Activated CD8-positive, alpha-beta memory T cell treated with anti-CD3 and anti-CD28 coated beads for 4 hours (primary cell): ENCODE measurements at places on chromosomes 4 and X.

GRCh38 chr4:10226756-10227155 lies 110.2 kb upstream of the WDR1 start:
- no peak for DNase-seq

- DNase-seq: no peak
Observed at GRCh38 chr4:143251779-143252178, 67.1 kb downstream of the USP38 start.

GRCh38 chrX:50067435-50068284 lies 133.1 kb downstream of the AKAP4 start:
- no peak for DNase-seq

GRCh38 chr4:121360495-121360894 lies 20.3 kb downstream of the QRFPR start:
- no peak for DNase-seq

DNA sequence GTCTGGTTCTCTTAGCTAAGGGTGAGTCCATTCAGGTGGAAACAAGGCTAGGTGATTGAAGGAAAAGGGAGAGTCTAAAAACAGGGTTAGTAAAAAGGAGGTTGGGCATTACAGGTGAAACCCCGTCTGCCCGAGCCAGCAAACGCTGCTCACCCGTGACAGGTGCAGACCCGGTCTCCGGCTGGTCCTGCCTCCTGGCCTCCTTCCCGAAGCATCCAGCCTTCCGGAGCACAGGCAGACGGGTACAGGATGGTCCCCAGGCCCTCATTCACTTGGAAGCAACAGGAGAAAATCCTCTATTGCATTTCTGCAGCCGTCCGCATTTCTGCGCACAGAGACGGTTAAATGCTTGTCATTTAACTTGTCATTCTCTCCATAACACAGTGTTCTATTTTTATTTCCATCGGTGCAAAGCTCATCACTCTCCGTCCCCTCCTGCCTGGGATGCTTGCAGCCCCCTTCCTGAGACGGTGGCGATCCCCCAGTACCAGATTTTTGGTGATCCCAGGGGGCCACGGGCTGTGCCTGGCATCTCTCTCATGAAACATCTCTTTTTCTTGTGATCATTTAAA lies 90.8 kb upstream of the PPP2R3B start:
- DNase-seq: no peak

- DNase-seq: no peak
Observed at GRCh38 chr4:139581096-139581495, 25.1 kb upstream of the SETD7 start.

GRCh38 chr4:8778291-8778690 lies 93.3 kb downstream of the HMX1 start:
- no peak for DNase-seq

DNA sequence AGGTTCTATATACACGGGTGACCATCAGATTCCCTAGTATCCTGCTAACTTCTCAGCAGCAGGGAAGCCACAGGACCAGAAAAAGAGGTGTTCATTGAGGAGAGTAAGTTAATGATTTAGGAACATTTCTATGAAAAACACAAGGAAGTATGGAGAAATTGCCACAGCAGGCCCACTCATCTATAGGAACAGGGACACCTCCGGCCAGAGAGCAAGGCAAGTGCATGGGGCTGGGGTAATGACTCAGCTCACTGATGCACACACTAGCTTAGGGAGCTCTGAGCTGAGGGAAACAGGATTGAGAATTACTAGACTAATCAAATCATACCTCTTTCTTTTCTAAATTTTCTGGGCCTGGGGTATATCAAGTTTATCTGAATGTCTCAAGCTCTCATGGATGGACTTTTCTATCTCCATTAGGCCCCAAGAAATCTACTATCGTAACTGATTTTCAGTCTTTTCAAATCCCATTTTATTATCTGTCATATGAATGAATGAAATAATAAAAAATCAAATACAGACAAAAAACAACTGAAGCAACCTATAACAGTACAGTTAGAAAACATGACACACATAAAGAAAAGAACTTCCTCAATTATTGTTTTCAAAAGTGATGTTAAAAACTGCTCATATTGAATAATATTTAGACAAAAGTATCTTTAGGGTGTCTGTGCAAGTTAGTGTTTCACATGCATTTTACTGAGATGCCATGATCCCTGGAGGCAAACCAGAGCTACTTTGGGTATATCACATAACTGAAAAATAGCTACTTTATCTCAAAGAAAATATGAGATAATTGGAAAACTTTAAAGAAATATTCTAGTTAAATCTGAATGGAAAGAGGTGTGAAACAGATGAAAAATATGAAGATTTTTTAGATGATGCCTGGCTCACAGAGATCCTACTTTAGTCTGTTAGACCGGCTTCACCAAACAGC lies 89.8 kb downstream of the FBXO8 start:
- DNase-seq: no peak

DNA sequence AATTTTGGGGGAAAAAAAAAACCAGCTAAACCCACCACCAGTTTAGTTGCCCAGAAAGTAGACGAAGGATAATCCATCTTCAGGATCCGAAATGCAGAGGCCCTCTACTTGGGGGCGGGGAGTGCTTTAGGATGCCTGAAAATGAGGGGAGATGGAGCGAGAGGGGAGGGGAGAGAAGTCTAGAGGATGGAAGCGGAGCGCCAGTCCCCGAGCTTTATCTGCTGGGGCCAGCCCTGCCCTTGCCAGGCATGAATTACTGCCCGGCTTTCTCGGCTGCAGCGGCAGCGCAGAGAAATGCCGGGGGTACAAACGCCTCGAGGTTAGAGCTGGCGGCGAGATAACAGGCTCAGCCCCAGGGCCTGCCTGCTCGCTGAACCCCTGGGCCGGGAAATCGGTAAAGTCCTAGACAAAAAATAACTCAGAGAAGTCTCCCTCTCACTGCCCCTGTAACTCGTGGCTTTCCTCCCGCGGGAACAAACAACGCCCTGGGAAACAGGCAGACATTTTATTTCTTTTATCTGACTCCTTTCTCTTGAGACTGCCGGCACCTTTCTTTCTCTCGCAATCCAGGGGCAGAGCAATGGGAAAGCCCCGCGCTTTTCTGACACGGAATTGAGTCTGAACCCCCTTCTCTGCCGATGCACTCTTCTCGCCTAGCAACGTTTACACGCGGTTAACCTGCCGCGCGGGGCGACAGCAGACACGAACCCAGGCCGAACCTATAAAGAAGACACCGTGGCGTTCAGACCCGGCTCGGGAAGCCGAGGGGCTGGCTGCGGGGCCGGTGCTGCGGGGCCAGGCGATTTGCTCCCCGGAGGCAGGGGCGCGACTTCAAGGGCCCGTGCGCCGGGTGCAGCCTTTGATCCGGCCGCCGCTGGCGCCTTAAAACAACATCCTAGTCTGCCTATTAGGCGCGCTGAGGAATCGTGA lies 3.1 kb upstream of the MSX1 start:
- no peak for DNase-seq

- no peak for DNase-seq
Observed at GRCh38 chr4:20249333-20249732, 2.4 kb upstream of the SLIT2 start.

DNA sequence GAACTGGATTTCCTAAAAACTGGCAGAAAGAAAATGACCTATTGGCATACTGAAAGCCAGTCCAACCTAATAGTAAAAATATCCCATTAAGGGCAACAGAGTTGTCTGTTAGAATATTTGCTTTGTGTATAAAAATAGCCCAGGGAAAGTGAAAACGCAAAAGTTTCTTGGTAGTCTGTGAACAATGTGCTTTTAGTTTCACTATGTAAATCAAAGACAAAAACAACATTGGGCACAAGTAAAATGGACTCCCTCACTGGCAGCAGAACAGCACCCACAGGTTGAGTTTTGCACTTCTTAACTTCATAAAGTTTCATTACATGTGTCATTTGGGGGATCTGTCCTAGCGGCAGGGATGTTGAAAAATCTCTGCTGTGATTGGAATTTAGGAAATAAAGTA lies 4.3 kb upstream of the FGG start:
- no peak for DNase-seq

DNA sequence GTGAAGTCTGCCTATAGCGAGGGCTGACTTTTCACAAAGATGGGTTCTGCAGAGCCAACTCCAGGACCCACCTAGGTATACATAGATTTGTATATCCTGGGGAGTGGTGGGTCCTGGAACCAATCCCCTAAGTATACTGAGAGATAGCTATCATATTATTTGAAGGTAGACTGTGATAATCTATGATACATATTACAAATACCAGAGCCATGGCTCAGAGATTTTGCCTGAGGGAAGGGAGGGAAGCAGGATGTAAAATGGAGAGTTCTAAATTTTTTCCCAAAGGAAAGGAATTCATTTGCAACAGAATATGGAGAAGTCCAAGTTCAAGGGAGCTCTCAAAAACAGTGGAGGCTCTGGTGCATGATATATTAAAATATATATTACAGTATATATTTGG lies 7.2 kb downstream of the TCEAL3 start:
- no peak for DNase-seq

DNA sequence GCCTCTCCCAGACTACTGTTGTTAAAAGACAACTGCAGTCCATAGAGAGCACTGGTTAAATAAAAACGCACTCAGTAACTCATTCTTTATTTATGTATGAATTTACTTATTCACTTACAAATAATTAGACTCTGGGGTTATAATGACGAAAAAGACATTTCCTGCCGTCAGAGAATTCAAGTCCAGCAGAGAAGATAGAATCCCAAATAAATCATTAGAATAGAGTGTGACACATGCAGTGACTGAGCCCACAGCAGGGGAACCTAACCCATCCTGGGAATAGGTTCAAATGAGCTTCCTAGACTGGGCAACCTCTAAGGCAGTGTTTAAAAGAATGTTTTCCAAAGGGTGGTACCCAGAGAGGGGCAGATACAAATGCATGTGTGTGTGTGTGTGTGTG lies 53.9 kb downstream of the FGFBP1 start:
- no peak for DNase-seq

- no peak for DNase-seq
Observed at GRCh38 chrX:13899607-13900006, 82.7 kb upstream of the GPM6B start.

DNA sequence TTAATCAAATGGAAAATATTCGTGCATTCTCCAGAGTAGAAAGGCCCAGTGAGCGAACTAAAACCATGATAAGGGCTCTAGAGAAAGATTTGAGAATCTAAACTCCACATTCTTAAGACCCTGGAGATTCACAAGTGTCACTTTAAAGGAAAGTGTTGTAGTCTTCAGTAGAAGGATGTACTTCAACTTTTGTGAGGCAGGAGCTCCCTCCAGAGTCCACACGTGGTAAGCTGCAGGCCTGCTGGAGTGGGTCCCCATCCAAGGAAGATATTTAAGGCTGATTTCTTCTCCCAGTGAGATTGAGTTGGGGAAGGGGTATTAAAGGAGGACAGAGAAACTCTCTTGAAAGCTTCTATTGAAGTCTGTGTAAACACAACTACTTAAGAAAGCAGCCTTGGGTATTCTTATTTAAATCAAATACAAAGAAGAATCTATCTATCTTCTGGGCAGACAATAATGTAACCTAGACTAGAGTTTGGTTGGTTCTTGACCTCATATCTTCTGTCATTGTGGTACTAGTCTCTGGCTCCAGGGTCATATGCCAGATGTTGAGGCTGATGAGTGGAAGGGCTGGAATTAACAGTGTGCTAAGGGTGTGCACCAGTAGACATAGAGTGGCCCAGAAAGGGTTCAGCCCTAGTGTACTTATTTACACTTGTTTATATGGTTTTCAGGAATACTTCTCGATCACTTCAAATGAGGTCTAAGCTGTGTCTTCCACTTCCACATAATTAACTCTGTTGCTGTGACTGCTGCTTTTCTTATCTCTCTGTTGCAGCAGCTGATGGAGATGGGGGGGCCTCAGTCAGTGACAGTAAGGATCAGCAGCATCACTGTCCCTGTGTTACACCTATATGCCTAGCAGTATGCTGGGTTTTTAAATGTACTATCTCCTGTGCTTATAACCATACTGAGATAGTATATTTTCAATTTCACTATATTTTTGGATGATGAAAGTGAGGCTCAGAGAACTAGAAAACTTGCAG lies 76.1 kb downstream of the HMGB2 start:
- no peak for DNase-seq

DNA sequence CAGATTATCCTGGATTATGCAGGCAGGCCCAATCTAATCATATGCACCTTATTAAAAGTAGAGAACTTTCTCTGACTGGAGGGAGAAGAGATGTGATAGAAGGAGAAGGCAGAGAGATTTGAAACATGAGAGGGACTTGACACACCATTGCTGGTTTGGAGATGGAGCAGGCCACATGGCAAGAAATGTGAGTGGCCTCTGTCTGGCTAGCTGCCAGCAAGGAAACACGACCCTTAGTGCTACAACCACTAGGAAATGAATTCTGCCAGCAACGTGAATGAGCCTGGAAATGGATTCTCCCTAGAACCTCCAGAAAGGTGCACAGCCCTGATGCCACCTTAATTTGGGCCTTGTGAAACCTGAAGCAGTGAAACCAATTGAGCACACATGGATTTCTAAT lies 79.5 kb upstream of the MBNL3 start:
- DNase-seq: no peak

DNA sequence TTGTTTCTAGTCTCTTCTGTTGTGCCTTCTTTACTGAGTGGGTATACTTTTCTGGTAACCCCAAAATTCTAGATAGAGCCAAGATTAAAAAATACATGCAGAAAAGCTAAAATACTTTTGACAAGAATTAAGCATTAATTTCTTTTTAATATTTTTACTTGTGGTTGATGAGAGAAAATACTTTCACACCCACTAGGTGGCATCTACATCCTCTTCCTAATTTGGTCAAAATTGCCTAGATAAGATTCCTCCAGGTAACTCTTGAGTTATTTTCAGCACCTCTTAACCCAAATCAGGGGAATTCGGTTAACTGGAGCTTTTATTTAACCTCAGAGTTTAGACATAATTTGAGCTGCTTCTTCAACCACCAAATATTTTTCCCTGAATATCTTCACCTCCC lies 28.4 kb upstream of the COX7B2 start:
- no peak for DNase-seq

- DNase-seq: no peak
Observed at GRCh38 chrX:17298564-17298963, 76.4 kb upstream of the NHS start.

DNA sequence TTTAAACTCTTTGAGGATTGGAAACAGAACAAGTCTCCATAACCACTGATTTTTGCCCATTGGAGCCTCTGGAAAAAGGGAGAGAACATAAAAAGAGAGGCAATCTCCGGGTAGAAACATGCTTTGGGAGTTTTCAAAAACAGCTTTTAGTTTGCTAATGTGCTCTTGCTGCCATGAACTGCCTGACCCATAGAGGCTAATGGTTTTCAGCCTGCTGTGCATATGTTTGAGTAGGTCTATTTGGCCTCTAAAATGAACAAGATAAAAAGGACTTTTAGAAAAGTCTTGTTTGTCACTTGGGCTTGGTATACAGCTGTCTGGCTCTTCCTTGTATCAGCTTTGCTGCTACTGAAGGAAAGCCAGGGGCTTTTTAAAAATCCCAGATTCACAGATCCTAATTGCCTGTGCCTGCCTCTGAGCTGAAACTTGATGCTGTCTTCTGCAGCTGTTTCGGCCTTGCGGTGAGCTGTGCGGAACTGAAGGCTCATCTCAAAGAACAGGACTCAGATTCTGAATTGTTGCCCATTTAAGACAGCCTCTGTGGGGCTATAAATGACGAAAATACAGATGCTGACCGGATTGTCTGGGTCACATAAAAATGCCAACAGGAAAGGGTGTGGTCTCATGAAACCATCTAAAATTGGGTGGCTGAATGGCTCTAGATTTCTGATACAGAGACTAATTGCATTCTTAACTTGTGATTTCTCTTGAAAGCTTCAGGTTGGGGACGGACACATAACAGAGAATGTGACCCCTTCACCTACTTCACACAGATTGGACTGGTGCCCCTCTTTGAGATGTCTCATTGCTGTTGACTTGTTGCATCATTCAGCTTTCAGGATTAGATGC lies 18.4 kb upstream of the ZNF41 start:
- no peak for DNase-seq
